ENCODE measurements at places on chromosomes 2 and 18. TPM values are rescaled to one million over a fixed set of nuclear protein-coding genes. Genes with fewer than 3 reads are reported as not detected.
A peak's percentile ranks its signal among the peaks of the same experiment; 100 is the strongest.

Gene SPATA3
- not detected for total RNA-seq

Gene ITPRID2
- total RNA-seq = 12.4 TPM

Gene CHRND
- total RNA-seq = 0.07 TPM

Gene CTAGE1
- not detected for total RNA-seq

Gene PCARE
- total RNA-seq = not detected

Gene RFTN2
- total RNA-seq = 1.1 TPM

Gene STPG4
- total RNA-seq = not detected

Gene CSRNP3
- 7.3 TPM for total RNA-seq

Gene ASAP2
- total RNA-seq = 14.5 TPM

Gene GPR155
- 1.0 TPM for total RNA-seq

DNA sequence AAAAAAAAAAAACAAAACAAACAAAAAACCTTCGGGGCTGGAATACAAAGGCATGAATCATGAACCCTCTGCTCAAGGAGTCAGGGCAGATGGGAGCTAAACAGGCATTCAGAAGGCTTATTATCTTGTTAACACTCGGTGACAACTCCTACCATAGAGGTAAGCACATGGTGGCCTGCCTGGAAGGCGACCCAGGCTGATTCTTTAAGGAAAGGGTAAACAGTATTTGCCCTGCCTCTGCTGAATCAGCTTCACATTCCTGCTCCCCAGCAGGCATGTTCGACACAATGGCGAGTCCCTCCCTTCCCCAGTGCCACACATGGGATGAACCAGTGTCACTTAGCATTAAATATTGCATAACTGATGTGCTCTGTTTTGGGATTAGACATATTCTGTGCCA, 191.9 kb downstream of the ARL4C start:
- DNase-seq = peak; percentile 32

DNA sequence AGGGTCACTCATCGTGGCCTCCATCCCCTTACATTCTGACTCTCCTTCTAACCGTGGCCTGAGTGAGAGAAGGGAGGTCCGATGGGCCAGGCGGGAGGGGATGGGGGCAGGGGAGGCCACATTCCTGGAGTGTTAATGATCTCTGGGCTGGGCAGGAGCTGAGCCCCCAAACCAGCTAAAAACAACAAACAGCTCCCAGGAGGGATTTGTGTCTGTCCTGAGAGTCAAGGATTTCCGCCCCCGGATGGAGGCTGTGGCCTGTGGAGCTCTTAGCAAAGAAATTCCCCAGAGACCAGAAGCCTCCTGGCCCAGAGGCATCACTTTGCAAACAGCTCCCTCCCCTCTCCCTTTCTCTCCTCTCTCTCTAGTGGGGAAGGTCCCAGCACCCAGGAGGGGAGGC, 23.5 kb downstream of the EMX1 start:
- DNase-seq = peak; percentile 30

- peak; percentile 80 for DNase-seq
Observed at GRCh38 chr18:3449512-3450011, 410 bp upstream of the TGIF1 start.

GRCh38 chr18:51568151-51568550, 370.7 kb upstream of the MEX3C start:
- DNase-seq = no peak

DNA sequence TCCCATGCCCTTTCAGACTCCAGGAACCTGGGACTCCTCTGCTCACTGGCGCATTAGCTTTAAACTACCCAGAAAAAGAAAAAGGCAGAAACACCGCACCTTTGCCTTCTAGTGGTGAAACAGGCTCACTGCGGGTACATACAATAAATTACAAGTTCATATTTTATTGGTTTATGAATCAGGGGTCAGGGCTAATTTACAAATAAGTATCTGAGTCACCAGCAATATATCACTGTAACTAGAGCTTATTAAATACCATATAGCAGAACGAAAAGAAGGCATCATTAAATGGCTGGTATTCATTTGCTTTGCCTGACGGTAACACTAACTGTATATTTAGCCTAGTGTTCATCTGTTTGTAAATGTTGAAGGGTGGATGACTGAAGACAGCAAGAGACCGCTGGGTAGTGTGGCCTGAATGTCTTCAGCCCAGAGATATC, 26.9 kb upstream of the DTNB start:
- no peak for DNase-seq

GRCh38 chr18:37873416-37873815, 307.8 kb upstream of the CELF4 start:
- no peak for DNase-seq

GRCh38 chr2:81549646-81550045, 1245.1 kb upstream of the LRRTM1 start:
- DNase-seq = no peak

DNA sequence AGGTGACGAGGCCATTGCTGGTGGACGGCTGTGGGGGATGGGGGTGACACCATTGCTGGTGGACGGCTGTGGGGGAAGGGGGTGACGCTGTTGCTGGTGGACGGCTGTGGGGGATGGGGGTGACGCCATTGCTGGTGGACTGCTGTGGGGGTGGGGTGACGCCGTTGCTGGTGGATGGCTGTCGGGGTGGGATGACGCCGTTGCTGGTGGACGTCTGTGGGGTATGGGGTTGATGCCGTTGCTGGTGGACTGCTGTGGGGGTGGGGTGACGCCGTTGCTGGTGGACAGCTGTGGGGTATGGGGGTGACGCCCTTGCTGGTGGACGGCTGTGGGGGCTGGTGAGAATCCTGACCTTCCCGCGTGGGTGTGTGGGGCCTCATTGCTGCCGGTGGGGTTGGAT, 47.1 kb downstream of the CTDP1 start:
- DNase-seq = no peak

- no peak for DNase-seq
Observed at GRCh38 chr2:110677080-110677479, 783 bp downstream of the BUB1 start.

DNA sequence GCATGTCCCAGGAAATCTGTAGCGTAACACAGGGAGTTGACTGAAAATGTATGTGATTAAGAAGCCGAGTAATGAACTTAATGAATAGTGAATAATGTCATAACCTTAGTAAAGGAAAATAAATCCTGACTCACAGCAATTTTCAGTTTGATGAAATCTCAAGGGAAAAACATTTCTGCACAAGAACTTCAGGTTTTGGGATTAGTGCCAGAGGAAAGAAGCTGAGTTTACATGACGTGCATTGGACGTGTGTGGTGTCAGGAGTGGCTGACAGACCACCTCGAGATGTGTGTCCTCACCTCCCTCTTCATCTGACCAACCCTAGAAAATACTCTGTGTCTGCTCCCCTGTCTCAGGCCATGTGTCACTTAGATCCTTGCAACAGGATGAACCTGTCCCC, 39.1 kb downstream of the VWA3B start:
- no peak for DNase-seq

- no peak for DNase-seq
Observed at GRCh38 chr18:9705183-9705829, 2.8 kb upstream of the RAB31 start.

DNA sequence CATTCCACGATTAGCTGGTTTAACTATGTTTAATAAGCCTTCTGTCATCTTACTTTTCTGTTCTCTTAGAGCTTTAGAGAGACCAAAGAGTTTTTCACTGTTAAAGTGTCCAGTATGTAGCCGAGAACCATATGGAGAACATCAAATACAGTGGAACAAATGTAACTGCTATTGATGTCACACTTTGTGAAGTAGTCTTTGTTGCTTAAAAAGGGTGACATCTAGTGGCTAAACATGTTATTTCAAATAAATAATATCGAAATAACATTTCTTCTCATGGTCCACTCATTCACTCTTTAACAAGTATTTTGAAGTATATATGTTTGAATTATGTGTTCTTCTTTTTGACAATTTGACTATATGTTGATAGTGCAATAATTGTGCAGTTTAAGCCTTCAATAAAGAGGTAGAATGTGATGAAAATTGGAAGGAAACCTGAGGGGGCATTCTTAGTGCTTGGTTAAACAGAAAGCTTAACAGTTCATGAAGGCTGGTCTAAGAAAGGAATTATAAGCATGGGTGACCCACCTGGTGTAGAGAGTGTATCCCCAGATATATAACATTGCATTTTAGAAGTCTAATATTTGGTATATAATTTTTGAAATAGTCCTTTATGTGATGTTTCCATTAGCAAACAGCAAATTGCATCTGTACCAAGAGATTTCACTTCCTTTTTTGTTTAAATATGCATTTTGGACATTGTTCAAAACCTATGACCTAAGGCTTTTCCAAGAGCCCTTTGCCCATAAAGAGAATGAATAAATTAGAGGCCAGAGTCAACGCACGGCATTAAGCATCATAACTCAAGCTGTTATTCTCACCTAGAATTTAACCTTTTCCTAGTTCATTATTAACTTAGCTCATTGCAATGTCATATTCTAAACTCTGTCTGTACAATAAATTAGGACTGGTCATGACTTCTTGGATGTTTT, 112.1 kb downstream of the KYNU start:
- DNase-seq = no peak

DNA sequence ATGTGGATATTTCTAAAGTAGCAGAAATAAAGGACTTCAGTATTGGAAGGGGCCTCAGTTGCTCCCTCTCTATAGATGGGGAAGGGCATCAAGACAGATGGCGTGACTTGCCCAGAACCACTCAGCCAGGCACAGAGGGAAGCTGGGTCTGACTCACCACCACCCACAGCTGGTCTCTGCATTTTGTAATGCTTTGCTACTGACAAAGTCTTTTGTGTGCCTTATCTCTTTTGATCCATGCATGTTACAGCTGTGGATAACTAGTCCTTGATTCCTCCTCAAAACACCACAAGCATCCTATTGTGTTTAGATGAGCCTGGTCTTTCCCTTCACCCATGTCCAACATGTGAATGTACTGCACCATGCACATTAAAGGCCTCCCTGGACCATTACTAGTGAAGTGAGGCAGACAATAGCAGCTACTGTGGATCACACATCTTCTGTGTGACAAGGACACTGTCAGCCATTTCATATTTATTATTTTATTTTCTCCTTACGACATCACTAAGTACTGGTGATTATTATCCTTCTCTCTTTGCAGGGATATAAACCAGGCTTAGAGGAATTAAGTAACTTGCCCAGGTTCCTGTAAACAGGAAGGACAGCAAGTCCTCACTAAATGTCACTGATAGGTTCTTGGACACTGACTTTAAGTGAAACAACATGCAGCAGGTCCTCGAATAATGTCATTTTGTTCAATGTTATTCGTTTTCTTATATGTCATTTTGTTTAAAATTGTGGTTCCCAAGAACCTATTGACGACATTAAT, 29.6 kb upstream of the IL37 start:
- DNase-seq = no peak

DNA sequence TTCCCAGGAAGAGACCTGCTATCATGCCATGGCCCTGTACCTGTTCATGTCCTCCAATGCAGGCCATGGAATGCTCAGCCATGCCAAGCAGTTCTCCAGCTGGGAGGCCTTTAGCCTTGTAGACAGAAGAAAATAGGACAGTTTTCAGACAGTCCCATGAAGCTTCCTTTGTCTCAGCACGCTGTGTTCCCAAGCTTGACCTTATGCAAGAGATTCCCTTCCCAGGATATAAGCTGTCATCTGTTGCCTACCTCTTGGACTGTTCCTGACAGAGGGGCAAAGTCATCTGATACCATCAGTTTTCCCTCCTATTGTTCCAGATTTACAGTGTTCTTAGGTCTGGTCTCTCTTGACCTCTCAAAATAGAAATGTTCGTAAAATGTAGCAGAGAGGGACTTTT, 96.6 kb upstream of the EML6 start:
- no peak for DNase-seq

GRCh38 chr2:159615367-159616285, 722 bp downstream of the BAZ2B start:
- DNase-seq = peak; percentile 81

GRCh38 chr2:66888791-66889631, 454.1 kb downstream of the MEIS1 start:
- no peak for DNase-seq

- no peak for DNase-seq
Observed at GRCh38 chr18:46322411-46322891, 218.3 kb downstream of the HAUS1 start.

DNA sequence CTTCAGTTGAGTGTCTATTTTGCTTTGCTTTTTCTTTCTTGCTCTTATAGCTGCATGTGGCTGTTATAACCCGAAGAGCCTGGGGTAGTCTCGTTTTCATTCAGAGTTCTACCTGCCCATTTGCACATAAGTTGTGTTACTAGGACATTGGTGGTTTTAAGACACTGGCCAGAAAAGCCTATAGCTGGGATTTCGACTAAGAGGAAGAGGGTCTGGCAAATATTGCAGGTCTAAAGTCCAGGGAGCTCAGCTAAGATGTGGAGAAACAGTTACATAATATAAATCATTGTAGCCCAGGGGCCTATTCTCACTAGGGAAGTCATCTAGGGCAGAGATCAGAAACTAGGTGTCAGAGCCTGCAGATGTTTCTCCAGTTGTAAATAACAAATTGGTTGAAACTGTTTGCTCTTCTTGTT, 120.8 kb downstream of the BABAM2 start:
- no peak for DNase-seq

DNA sequence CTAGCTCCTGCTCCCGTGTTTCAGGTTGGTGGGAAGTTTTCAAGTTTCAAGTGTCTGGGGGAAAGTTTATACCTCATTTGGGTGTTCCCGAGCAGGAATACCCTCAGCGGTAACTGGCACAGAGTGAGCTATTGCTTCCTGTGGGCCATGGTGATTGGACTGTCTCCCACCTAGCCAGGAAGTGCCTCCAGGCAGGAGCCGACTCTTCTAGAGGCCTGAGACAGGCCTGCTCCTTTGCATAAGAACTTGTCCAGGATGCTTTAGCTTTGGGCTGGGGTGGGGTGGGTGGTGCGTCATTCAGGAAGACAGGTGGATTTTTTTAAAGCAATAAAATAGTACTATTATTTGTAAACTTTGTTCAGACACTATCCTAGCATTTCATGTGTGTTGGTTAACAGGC, 23.5 kb upstream of the DNMT3A start:
- no peak for DNase-seq

GRCh38 chr2:85095094-85095493, 38.1 kb upstream of the TCF7L1 start:
- no peak for DNase-seq

DNA sequence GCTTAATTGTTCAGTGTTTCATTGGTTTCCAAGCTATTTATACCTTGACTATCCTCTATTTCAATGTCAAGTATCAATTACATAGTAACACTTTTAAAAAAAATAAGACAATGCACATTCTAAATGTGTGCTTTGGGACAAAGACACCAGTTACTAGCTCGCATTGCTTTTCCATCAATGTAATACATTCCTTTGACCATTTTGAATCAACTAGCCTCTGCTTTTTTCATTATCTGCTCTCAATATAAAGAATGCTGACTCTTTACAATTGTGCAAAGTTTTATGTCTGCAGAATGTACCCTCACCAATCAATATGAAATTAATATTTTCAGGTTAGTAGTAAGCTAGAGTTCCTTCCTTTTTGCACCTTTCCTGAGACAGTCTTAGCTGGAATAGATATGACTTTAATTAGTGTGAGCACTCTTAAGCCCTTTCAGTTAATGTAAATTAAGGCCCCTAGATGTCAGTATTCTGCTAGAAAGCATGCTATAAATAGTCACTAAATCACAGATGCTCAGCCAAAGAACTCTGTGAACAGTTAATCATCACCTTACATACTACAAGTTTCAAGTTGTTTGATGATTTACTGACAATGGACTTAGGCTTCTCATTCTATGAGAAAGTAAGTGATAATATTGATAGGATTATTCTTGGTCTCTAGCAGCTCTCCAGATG, 413.6 kb downstream of the PTH2R start:
- DNase-seq = no peak

- no peak for DNase-seq
Observed at GRCh38 chr2:67338601-67339233, 58.4 kb upstream of the ETAA1 start.

- no peak for DNase-seq
Observed at GRCh38 chr18:6616981-6617380, 112.5 kb upstream of the ARHGAP28 start.
